ENCODE measurements at places on chromosomes 5 and 9. TPM values are rescaled to one million over a fixed set of nuclear protein-coding genes. Genes with fewer than 3 reads are reported as not detected.

The ACOT12 gene
- 0.72 TPM for polyA plus RNA-seq

The EGR1 gene
- 371 TPM for polyA plus RNA-seq

The CCNO gene
- polyA plus RNA-seq: not detected

The COL15A1 gene
- 19.7 TPM for polyA plus RNA-seq

The EIF4EBP3 gene
- 14.7 TPM for polyA plus RNA-seq

DNA sequence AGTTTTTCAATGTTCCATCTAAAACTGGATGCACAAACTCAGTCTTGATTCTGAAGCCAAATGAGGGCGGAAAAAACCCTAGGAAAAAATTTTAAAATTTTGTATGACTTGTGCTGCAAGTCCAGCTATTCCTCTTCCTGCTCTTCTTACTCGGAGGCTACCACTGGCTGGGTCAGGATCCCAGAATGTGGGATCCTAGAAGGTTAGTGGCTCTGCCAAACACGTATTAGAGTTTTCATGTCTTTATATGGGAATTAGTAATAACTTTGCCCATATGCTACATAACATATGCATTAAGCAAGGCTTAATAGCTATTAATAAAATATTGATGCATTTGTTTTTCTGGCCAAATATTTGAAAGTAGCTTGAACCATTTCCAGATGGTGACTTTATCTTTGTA is 458.3 kb downstream of the AGTPBP1 start:
- DNase-seq: no peak

DNA sequence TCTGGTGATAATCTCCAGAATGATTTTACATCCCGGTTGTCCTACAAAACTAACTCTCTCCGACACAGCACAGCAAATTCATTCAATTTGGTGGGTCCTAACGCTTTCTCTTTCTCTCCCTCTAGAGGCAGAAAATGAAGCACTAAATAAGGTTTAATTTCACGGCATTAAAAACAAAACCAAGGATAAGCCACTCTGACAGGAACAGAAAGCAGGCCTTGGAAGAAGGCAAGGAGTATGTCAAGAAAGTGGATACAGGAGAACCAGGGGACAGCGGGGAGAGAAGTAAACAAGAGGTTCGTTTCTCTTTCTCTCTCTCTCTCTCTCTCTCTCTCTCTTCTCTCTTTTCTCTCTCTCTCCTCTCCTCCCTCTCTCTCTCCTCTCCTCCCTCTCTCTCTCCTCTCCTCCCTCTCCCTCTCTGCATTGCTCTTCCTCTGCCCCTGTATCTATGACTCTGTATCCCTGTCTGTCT is 49.8 kb downstream of the EBF1 start:
- peak; percentile 15 for DNase-seq

DNA sequence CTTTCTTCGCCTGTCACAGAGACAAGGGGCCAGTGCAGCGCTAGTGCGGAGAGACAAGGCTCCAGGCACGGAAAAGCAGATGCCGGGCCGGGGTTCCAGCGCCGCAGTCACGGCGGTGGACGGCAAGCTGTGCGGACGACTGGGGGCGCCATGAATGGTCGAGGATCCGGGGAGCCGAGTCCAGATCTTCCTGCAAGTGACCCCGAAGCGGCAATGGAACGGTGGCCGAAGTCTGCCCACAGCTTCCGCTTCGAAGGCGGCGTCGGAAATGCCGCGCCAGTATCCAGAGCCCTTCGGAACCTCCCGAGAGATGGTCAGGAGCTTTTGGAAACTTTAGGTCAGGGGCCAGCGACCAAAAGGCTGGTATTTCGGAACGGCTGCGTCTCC is 601 bp upstream of the FAF2 start:
- DNase-seq: no peak

- peak; percentile 34 for DNase-seq
These were observed 218.4 kb downstream of the PCSK1 start for GRCh38 chr5:96214442-96215197.

- no peak for DNase-seq
These were observed 68.2 kb upstream of the TNFAIP8 start for GRCh38 chr5:119287547-119288111.

GRCh38 chr5:139276426-139276825 is 17.1 kb upstream of the MATR3 start:
- no peak for DNase-seq

GRCh38 chr9:135864447-135865049 is 42.8 kb downstream of the CAMSAP1 start:
- peak; percentile 17 for DNase-seq

DNA sequence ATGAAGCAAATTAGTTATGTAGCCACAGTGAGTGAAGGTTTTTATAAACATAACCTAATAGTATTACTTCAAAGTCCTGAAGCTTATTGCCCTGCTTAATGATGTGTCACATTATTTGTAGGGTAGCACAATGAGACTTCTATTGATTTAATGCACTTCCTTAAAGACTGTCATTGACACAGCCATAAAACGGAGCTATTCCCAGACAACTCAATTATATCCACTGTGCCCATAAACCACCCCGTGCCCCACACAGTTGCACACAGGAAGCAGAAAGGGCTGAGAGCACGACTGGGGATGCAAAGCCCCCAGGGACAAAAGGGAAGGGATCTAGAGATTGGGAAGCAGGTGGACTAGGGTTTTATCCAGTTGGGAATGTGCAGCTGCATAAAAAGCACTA is 37.0 kb downstream of the TRIM32 start:
- no peak for DNase-seq

- DNase-seq: no peak
These were observed 5.4 kb upstream of the LCN15 start for GRCh38 chr9:136769710-136770191.

DNA sequence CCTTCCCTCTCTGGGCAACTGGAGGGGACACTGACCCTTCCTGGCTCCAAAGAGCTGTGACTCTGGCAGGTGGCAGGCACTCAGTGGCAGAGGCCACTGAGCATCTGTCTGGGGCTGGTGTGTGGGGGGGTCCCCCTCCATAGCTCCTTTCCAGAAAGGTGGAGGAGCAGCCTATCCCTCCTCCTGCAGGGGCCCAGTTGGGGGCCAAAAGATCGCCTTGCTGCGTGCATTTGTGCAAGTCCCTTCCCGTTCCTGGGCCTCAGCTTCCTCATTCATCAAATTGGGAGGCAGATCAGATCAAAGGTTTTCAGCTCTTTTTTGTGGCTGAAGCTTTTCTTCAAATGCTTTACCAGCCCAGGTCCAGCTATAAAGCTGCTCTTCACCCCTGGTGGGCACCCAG is 77.7 kb downstream of the NTNG2 start:
- DNase-seq: no peak

DNA sequence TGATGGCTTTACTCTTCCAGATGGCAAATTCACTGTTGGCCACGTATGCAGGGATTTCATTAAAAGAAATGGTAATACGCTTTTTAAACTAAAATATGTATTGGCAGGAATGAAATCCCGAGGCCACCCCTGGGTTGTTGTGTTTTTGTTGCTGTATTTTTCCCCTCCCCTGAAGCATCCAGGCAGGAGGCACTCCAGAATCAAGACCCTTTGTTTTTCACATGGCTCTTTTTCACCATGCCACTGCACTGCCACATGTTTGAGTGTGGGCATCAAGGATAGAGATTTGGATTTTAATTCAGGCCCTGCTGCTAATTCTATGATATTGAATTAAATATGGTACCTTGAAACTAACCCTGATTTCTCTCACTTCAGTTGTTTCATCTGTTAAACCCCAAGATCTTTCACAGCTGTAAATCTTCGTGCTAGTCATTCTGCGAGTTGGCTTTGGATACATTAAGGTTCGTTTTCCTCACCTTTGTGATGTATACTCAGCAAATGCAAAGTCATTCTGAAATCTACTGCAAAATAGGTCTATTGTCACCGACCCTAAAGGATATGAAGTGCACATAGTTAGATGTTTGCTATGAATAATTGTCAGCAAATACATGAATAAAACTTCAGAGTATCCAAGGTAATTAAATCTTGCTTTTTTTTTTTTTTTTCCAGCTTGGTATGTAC is 533.4 kb downstream of the PTPRD start:
- DNase-seq: no peak

- no peak for DNase-seq
These were observed 34.7 kb downstream of the PPIC start for GRCh38 chr5:123001808-123002207.

DNA sequence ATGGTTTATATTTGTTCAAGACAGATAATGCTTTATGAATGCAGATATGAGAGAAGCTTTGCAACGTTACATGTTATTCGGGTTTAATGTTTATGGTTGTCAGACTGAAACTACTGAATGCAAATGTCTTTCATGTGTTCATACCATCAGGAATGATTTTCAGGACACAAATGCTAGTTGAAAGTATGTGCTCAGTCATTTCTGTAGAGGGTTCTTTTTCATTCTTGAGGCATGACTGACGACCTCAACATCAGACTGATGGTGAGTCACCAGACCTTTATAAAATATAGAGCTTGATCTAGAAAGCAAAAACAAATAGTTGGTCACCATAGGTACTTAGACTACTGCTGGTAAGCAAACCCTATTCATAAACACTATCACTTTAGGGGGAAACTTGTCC is 287.3 kb upstream of the NUDT12 start:
- DNase-seq: no peak

GRCh38 chr5:59622848-59623247 is 270.7 kb downstream of the PDE4D start:
- DNase-seq: no peak

DNA sequence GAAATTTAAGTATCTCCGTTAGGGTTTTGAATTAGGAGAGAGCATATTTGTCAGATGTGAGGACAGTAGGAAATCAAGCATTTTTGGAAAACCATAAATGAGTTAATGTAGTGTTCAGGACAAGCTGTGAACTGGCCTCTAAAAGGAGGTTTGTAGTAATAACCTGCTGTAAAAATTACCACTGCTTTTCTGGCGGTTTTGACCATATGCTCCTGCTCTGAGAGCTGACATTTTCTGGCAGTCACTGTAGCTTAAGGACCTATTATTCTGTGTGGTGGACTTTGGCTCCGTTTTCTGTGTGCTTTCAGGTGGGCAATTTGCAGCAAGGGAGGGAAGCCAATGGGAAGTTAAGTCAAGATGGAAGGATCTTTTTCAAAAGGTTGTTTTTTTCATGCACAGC is 111.1 kb downstream of the SGCD start:
- no peak for DNase-seq

DNA sequence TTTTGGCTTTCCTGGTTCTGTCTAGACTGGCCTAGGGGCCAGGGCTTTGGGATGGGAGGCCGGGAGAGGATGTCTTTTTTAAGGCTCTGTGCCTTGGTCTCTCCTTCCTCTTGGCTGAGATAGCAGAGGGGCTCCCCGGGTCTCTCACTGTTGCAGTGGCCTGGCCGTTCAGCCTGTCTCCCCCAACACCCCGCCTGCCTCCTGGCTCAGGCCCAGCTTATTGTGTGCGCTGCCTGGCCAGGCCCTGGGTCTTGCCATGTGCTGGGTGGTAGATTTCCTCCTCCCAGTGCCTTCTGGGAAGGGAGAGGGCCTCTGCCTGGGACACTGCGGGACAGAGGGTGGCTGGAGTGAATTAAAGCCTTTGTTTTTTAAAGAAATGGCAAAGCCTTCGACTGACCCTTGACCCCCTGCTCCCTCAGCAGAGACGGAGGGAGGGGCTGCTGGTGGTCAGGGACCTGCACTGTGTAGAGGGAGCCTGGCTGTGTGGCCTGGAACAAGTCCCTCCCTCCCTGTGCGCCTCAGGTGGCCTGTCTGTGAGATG is 11.1 kb downstream of the FPGS start:
- no peak for DNase-seq

DNA sequence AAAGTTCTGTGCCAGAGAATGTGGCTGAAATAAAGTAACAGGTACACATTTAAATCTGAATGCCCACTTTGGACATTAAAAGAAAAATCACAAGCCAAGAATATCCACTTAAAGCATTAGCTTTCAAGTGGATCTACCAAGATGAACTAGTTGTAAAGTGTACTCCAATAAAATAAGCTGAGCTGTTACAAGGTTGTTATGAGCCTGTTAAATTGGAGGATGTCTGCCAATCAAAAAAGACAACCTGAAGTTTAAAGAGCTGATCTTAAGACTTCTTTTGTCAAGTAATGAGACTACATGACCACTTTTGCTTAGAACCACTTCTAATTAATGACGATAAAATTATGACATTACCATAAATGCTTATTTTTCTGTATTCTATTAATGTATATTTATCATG is 2.4 kb downstream of the FAM200C start:
- DNase-seq: no peak

GRCh38 chr5:126104341-126104740 is 318.9 kb upstream of the GRAMD2B start:
- DNase-seq: no peak

DNA sequence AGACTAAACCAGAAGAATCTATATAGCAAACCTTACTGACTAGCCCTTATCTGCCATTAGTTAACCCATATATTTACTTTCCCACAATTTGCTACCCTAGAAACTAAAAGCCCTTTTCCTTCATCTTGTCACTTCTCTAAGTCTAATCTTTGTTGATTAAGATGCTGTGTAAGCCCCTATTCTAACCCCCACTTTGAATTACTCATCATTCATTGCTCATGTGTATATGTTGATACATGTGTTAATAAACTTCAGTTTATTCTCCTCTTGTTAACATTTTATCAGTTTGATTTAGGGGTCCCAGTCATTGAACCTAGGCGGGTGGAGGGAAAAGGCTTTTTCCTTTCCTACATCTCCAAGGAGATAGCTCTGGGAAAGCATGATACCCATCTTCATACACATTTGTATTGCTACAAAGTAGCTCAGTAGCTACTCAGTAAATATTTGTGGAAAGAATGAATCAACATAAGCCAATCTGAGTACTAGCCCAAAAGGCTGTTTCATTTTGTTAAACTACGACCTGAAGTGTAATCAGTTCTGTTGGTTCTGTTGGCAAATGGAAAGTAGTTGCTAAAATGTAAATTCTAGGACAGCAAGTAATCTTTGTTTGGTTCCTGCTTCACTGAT is 35.1 kb upstream of the NDFIP1 start:
- DNase-seq: no peak

- DNase-seq: peak; percentile 63
These were observed 4.9 kb upstream of the FYB1 start for GRCh38 chr5:39224196-39224761.

DNA sequence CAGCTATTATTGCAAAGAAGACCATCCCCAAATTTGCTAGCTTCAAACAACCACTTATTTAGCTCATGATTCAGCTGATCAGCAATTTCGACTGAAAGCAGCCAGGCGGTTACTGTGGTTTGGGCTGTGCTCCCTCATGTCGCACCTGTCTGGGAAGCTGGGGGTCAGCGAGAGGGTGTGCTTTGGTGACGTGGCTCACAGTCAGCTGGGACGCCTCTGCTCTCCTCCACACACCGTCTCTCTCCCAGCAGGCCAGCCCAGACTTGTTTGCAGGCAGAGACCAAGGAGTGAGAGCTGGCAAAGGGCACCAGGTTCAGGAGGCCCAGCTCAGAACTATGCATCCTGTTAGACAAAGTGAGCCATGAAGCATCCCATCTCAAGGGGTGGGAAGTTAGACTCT is 140.9 kb downstream of the SYK start:
- no peak for DNase-seq

DNA sequence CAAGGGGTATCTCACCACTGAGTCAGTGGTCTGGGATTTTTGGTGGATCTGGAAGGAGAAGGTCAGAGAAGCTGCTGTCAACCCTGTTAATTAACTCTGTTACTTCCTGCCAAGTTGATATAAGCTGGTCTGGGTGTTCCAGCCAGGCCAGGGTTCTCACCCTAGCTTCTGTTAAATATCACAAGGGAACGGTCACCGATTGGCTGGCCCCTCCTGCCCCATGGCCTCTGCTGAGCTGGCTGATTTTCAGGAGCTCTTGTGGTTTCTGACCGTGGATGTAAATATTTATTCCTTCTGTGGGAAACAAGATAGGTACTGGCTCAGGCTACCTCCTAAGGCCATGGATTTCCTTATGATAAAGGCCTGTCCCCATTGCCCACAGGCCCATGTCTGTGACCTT is 1.0 kb downstream of the ADAMTS13 start:
- no peak for DNase-seq
